Epithelial cell of esophagus (primary cell): ENCODE measurements at places on chromosomes 1 and 21.

GRCh38 chr1:235583511-235584001 is 66.0 kb downstream of the GNG4 start:
- DNase-seq = peak; percentile 33

- DNase-seq = no peak
Observed at GRCh38 chr1:235858766-235859165, 7.9 kb downstream of the LYST start.

- no peak for DNase-seq
Observed at GRCh38 chr1:6726253-6726652, 24.6 kb upstream of the DNAJC11 start.

- DNase-seq = no peak
Observed at GRCh38 chr1:218402786-218403120, 57.6 kb downstream of the TGFB2 start.

DNA sequence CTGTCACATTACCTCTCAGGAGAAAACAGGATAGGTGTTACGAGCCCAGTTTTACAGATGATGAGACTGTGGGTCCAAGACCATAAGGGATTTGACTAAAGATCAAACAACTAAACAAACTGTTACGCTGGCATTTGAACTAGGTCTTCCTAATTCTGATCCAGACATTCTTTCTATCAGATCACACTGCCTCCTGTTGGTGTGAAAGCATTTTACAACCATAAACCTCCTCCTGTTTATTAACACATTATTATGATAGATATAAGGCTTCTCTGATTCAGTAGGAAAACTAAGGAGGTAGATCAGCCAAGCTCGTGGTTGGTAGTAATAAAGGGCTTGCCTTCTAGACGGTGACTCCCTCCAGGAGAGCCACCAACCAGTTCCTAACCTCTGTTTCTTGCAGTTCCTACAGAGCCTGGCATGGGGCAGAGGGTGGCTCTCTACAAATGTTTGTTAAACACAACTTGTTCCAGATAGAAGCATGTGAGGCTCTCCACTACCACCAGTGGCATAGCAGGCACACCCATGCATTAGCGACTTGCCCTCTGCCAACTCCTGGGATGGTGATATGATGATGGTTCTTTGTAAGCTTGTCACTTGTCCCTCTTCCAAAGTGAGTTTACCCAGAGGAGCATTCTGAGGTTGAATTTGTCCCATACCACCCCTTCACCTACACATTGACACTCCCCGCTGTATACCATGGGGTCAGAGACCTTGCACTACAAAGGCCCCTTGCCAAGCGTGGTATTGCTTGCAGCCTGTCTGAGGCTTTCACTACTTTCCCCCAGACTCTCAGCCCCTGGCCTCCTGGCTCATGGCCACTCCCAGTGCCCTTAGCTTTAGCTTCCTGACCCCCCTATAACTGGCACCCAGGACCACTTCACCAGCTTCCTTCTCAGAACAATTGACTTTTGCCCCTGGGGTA is 96.4 kb upstream of the HOOK1 start:
- DNase-seq = peak; percentile 11

GRCh38 chr1:210908257-210908656 is 225.7 kb downstream of the KCNH1 start:
- no peak for DNase-seq
